ENCODE measurements at places on chromosomes 6 and 20.

DNA sequence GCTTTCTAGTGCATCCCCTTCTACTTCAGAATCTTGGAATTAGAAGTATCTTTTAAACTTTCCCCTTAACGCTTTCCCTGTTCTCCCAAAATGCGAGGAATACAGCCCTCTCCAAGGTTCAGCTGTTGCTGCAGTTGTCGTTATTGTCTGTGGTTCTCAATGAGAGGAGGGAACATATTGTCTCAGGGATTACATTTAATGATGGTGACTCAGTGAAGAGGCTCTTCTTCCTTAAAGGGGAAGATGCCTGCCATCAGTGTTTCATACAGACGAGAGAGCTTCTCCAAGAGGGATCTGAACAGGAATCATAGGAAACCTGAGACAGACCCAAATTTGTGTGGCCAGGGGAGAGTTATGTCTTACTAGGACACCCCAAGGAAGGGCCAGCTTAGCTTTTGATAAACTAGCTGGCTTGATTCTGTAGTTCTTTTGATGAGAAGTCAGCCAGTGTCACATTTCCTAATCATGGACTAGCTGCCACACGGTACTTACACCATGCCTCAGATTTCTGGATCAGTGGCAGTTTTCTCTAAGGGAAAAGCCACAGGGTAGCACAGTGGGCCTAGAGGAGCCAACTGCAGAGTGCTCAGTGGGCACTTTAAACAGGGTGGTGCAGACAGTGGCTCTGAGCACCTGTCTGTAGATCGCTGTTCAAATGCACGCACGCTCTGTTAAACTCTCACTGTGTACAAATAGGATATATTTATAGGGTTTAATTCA is 59.7 kb upstream of the TMEM181 start:
- no peak for DNase-seq

DNA sequence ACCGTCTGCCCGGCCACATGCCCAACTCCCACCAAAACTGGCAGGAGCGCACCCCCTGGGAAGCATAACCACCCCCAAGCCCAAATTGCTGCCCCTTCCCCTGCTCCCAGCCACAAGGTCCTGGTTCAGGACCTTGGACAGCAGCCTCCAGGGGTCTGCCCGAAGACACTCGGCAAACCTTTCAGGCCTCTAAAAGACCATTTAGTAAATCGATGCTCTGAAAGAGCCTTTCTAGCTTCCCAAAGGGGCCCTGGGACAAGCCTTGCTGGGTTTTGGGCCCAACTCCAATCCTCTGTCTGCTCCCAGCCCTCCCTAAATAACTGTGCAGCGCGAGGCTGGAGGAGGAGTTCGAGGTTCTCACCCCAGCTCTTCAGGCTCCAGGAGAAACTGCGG is 30.5 kb downstream of the GRM4 start:
- peak; percentile 71 for DNase-seq

- no peak for DNase-seq
Observed at GRCh38 chr20:18543216-18543615, 24.0 kb upstream of the SMIM26 start.

DNA sequence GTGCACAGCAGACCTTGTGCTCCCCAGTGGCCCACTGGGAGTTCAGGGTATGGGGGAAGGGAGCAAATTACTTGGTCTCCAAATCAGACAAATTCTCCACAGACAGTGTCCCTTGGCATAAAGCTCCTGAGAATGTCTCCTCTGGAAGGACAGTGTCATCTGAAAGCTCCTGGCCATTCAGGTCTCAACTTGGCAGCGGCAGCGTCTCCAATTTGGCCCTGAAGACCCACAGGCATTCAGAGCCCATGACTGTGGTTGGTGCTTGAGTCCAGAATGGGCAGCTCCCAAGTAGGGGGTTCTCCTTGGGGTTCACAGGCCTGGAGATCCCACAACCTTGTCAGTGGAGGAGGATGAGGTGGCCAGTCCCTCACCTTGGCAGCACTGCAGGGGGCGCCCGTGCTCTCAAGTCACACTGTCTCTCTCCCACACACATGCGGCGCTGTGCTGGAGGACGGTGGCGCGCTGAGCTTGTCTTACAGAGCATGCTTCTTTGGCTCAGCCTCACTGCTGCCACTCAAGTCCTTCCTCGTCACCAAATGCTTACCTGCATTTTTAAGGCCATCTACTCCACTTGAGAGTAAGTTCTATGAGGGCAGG is 20.7 kb downstream of the DYNLRB1 start:
- DNase-seq: no peak

- no peak for DNase-seq
Observed at GRCh38 chr6:169139179-169139971, 114.3 kb downstream of the THBS2 start.

- peak; percentile 82 for DNase-seq
Observed at GRCh38 chr6:140572129-140572528, 1197.7 kb upstream of the CITED2 start.

- no peak for DNase-seq
Observed at GRCh38 chr20:18692447-18692846, 104.6 kb downstream of the DTD1 start.

DNA sequence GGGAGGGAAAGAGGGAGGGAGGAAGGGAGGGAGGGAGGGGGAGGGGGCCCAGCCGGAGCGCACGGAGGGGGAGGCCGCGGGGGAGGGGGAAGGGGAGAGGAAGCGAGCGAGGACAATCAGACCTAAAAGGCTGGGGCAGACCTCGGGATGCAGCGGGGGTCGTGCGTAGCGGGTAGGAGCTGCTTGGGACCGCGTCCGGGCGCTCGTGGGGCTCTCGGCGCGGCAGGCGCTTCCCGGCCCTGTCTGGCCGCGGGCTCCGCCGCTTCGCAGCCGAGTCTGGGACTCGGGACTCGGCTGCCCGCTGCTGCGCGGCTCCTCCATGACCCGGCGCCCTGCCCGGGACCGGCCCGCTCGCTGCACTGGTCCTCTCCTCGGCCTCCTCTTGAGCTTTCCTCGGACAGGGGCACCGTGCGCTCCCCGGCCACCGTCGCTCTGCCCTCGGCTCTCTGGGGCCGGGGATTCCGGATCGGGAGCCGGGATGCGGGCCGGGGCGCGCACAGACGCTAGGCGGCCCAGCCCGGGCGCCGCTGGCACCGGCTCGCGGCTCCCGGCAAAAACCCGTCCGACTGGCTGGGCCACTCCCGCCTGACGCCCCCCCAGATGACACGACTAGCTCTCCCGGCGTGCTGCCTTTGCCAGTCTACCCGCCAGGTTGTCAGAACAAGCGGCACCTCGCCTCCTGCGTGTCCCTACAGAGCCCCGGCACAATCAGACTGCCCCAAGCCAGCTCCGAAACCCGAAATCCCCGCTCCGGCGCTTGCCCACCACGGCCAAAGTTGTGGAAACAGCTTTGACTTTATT is 2.2 kb downstream of the TFAP2A start:
- DNase-seq: peak; percentile 65

DNA sequence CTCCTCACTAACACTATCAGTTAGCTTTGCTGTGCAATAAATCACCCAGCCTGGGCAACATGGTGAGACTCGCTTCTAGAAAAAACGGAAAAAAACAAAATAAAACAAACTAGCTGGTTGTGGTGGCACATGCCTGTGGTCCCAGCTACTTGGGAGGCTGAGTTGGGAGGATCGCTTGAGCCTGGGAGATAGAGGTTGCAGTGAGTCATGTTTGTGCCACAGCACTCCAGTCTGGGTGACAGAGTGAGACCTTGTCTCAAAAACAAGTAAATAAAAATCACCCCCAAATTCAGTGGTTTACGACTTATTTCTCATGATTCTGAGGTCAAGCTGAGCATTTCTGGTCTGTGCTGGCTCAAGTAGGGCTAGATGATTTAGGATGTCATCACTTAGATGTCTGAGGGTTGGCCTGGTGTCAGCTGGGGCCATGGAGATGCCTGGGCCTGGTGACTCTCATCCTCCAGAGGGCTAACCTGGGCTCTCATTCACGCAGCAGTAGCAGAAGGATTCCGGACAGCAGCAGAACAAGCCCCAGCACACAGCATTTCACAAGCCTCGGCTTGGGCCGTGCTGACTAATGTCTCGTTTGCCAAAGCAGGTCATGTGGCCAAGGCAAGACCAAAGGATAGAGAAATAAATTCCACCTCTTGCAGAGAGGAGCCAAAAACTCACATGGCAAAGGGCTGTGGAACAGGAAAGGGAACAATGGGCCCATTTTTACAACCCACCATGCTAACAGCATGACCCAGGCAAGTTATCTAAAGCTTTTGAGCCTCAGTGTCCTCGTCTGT is 32.5 kb downstream of the MGME1 start:
- DNase-seq: peak; percentile 88

GRCh38 chr6:36577301-36577700 is 16.9 kb upstream of the SRSF3 start:
- DNase-seq: peak; percentile 91

GRCh38 chr6:79671600-79672266 is 40.6 kb downstream of the SH3BGRL2 start:
- peak; percentile 47 for DNase-seq

- DNase-seq: no peak
Observed at GRCh38 chr6:161796681-161797080, 522.8 kb upstream of the AGPAT4 start.

DNA sequence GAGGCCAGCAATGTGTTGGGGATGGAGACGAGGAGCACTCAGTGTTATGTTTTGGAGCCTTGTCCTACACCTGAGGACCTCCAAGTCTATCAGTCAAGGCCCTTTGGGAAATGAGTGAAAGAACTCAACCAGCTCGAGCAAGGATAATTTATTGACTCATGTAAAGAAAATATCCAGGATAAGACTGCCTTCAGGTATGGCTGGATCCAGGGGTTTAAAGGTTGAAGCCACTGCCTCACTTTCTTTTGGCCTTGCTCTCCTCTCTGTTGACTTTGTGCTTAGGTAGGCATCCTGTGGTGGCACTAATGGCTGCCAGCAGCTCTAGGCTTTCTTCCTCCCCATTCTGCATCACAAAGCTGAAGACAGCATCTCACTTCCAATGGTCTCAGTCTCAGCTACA is 66.3 kb upstream of the ZNFX1 start:
- DNase-seq: no peak

DNA sequence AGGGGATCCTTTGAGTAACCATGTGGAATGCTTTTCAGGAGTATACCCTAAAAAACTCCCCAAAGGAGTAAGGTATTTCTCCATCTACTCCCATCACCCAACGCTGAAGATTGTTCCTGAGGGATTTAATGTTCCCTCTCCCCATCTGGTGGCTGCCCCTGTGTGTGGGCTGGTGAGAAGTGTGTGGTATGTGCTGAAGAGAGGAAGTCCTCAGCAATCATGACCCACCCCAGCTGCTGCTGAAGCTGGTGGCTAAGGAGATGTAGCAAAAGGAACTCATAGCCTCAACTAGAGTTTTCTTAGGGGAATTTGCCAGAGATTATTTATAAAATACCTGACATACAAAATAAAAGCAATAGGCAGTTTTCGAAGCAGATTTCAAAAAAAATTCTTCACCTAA is 114.3 kb upstream of the JAG1 start:
- DNase-seq: no peak

DNA sequence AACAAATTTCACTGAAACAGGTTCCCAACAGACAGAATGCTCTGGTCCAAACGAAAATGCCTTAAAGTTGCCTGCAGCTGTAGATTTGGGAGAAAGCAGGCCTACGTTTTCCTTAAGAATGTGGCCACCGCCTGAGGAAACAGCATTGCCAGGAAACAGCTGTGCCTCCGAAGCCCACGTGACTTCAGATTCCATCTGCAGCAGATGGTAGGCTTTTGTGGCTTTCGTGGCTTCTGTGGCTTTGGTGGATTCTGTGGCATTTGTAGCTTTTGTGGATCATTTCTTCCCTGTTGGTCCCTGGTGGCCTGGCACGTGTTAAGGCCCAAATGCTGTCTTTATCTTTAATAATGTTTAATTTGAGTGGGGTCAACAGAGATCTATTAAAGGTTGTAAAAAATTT is 222.9 kb downstream of the TTLL2 start:
- DNase-seq: peak; percentile 49

DNA sequence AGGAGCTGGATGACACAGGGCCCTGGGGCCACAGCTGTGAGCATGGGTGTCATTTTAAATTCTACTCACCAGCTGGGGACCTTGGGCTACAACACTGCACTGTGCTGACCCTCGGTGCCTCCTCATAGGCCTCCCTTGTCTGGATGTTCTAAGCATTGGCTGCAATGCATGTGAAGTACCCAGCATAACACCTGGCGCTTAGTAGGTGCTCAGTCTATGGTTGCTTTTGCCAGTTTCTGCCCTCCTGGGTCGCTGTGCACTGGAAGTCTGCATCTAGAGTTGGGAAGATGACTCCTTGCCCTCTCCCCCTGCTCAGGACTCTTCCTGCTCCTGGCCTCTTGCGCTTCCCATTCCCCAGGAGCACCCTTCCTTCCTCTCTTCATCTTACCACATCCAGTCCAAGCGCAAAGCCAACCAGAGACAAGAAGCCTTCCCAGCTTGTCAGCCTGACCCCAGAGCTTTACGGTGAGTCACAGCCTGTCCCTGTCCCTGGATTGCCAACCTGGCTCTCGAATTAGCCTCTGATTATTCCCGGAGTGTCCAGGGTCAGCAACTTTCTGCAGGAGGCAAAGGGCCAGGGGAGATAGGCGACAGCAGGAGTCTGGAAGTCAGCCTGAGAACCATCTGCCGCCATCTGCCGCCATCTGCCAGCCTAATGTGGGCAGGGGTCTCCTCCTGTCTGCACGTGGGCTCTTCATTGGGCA is 8.8 kb downstream of the SLC13A3 start:
- no peak for DNase-seq

GRCh38 chr6:90788781-90789180 is 201.9 kb upstream of the MAP3K7 start:
- no peak for DNase-seq

DNA sequence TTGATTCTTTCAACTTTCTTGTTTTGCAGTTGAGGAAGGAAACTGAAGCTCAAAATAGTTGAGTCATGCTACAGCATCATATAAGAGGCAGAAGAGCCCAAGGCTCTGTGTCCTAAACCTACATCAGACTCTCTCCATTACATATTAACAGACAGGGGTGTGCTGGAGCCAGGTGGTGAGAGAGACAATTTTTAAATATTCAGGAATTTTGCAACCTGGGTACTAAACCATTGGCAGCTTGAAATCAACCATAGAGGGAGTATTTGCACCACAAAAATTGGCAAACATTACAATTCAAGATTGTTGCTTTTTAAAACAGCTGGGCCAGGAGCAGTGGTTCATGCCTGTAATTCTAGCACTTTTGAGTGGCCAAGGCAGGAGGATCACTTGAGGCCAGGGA is 65.8 kb upstream of the SOX4 start:
- DNase-seq: no peak

DNA sequence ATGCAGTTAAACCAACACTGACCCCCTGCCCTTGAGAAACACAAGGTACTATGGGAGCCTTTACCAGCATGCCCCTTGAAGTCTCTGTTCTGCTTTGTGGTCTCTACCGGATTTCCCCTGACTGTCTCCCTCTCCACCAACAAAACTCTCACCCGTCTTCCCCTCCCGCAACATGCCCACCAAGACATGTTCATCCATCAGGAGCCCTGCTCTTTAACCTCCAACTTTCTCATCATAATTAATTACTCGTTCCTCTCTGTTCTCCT is 1.1 kb downstream of the ZNF165 start:
- no peak for DNase-seq

DNA sequence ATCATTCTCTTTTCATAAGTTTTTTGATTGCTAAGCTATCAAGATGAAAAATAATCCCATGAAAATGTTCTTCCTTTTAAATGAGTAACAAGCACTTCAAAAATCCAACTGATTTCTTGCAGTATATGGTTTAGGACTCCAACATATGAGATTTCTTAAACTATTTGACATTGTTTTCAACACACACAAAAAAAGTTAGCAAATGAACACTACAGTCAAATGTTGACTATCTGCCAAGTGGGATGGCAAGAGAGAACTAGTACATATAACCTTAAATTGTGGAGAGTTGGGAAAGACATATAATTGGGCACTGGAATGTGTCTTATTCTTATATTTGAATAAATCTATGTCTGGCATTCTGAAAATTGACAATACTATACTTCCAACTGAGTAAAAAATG is 15.6 kb downstream of the COL21A1 start:
- DNase-seq: no peak
